Esophagus mucosa (tissue), 1 donor: ENCODE measurements at places on chromosomes 6 and 20. TPM values are rescaled to one million over a fixed set of nuclear protein-coding genes. Genes with fewer than 3 reads are reported as not detected.

- no peak for ATAC-seq
These were observed 30.6 kb downstream of the DCBLD1 start for GRCh38 chr6:117512987-117513573.

Gene OR2J3
- total RNA-seq, result not detected

GRCh38 chr6:292506-293192 lies 362 bp downstream of the DUSP22 start:
- ATAC-seq, result peak; percentile 62

Gene FAM217A
- total RNA-seq, result not detected

DNA sequence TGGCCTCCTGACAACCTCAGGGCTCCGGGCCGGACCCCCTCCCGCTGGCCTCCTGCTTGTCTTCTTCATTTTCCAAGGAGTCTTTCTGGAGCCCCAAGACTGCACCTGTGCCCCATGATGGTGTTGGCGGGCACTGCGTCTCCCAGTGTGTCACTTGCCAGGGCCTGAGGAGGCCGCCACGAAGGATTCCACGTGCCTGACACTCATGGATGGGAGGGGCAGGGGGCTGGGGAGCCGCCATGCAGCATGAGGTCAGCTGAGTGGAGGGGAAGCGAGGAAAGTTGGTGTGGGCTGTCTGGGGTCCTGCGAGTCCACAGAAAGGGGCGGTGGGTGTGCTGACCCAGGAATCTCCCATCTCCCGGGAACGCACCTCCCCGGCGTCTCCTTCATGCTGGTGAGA lies 165.7 kb downstream of the SMOC2 start:
- ATAC-seq, result no peak

Gene TREM2
- 1.7 TPM for total RNA-seq

Gene RIPOR3
- total RNA-seq, result 1.2 TPM

- no peak for ATAC-seq
These were observed 29.1 kb upstream of the CSNK2A1 start for GRCh38 chr20:572727-573126.

- ATAC-seq, result peak; percentile 32
These were observed 56.2 kb downstream of the CENPW start for GRCh38 chr6:126396131-126396530.

Gene PROKR2
- not detected for total RNA-seq

DNA sequence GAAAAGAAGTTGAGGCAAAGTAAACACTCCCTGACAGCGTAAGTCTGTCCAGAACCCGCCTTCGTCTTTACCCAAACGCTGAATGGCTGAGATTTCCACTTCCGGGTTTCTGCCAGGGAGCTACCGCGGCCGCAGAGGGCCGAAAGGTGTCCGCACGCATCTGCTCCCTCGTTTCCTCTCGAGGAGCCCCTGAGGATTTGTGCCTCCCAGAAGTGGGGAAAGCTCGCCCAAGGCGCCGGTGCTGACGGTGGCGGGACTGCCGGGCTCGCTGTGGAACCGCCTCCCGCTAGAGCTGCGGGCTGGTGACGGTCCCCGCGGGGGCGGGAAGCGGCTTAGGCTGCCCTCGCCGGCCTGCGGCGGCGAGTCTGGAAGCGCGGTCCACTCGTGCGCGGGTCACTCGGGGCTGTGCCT lies 1760.2 kb upstream of the DEFB115 start:
- ATAC-seq, result no peak

- ATAC-seq, result no peak
These were observed 34.2 kb upstream of the RPN2 start for GRCh38 chr20:37144856-37145404.

DNA sequence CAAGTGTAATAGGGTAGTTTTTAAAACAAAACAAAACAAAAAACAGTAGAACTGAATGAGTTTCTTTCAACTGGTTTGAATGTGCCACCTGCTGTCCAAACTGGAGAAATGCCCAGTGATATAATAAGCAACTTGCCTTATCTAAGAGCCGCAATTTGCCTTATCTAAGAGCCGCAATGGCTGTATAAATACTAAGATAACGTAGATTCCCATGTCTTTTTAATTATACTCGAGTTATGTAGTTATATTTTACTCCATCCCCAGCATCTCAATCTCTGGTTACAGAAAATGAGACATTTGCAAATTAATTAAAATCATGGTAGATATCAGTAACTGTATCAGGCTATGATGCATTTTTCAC lies 67.2 kb downstream of the RPP40 start:
- ATAC-seq, result no peak

DNA sequence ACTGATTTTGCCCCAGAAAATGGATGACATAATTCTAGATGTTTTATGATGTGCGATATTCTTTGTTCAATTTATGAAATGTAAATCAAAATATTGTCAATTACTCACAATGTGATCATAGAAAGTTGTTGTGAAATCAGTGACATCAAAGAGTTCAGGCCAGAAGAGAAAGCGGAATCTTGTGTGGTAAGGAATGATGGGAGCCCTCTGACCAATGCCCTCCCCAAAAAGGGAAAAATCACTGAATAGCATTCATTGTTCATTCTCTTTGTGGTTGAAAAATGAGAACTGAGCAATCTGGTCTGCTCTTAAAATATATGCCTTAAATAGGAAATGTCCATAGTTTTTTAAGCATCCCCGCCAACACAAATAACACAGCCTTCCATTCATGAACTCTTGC lies 247.1 kb upstream of the GRIK2 start:
- no peak for ATAC-seq

Gene BMP7
- 34.2 TPM for total RNA-seq

DNA sequence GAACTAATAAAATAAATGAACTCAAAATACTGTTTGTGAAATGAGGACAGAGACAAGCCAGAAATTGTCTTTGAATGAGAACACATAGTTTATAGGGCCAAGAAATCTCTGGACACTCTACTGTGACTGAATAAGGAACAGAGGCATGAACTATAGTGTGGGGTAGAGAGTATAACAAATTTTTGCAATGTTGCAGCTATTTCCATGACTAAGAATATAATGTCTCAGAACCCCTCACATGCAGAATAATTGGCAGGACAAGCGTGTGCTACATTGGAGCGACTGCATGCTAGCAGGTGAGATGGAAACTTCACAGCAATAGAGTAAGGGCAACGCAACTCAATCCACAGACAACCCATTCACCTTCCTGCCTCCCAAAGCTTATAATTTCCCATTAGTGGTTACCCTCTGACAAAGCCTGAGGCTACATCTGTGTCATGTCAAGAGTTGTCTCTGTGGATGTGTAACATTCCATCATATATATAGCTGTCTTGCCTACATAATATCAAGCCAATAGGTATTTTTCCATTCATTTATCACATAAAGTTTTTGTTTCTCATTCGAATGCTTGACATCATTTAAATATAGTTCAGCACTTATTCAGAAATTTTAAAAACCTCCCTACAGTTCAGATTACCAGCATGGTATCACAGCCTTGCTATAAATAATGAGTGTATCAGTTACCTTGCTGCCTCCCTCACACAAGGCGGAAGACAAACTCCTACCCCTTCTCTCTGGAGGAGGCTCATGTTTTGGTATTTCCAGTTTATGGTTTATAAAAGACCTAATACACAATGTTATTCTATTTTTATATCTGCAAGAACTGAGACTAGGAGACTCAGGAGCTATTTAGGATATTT lies 47.9 kb upstream of the ECHDC1 start:
- ATAC-seq, result no peak

Gene HCRTR2
- not detected for total RNA-seq

DNA sequence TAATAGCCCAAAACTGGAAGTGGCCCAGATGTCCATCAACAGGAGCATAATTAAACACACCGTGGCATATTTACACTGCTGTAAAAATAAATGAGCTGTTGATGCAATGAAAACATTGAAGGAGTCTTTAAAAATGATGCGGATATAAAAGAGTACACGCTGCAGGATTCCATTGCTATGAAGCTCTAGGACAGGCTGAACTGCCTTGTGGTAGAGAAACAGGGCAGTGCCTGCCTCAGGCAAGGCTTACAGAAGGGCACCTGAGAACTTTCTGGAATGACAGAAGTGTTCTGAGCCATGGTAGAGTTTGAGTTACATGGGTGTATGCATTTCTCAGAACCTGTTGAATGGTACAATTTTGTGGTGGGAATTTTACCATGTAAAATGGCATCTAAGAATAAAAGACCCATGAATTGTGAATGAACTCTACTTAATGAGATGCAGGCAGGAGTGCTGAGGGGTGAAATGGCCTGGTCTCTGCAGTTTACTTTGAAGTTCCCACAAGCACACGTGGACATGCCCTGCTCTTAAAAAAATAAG lies 45.3 kb upstream of the RIN2 start:
- peak; percentile 91 for ATAC-seq

DNA sequence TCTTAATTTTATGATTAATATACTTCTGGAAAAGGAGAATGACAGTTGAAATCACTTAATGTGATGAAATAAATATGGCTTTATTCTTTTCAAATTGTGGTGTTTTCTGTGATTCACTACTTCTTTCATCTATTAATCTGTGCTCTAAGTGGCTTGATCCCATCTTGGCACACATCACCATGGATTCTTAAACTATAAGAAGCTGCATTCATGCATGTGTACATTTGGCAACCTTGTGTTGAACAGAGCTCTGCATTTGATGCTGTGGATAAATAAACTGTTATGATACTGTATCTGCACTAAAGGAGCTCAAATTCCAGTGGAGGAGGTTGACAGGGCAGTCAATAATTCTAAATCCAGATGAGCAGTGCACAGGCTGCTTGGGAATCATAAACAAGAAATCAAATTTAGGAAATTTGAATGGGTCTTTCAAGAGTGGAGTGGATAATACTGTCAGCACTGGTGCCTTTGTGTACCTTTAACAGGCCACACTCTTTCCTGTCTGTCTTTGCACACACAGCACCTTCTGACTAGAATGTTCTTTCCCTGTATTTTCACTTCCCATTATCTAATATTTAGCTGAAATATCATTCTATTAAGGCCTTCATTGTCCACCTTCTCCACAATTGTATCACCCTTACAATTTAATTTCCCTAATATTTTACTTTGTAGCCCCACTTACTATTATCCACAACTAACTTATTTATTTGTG lies 252.9 kb downstream of the GRM1 start:
- no peak for ATAC-seq

DNA sequence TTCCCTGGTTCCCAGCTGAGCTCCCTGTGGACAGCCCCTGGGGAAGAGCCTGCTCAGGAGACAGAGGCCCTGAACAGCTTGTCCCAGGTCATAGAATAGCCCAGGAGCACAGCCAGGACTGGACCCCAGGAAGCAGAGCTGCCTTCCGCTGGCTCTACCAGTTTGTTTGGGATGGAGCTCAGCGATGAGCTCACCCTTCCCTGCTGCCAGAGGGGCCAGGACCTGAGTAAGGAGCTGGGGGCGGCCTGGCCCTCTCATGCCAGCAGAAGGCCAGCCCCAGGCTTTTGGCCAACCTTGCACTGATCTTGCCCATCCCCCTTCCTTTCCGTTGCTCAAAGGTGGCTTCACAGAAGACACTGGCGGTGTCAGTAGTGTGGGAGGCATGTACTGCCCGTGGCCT lies 17.5 kb downstream of the MMP24OS start:
- no peak for ATAC-seq
